ENCODE measurements at places on chromosomes 3 and 15.

DNA sequence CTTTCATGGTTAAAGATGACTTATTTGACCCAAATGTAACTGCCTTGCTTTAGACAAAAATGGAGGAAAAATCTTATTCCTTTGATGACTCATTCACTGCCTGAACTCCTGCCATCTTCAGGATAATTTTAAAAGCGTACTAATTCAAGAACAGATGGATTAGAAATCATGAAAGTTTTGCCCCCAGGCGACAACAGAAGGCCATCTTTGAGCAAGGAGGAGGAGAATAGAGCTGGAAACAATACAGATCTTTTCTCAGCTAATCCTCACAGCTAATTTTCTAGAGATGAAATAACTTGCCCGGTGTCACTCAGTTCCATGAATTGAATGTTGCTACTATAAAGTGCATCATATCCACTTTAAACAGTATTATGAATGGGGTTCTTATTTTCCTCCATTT, 324.7 kb upstream of the RARB start:
- DNase-seq = no peak

DNA sequence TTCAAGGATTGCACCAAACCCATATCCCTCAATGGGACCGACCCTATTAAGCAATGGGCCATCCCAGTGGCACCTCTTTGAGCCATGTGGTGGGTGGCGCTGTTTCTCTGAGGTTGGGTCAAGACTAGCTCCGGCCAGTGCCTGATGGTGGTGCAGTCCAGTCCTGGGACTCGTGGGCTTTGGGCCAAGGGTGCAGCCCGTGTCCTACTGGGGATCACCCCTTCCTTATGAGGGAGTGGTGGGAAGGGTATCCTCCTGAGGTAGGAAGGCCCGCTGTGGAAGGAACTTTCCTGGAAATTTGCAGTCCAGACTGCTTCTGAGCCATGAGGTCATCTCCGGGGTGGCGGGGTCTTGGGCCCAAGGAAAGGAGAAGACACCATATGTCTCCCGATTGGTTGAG, 231.6 kb downstream of the SNRPN start:
- DNase-seq = peak; percentile 44

DNA sequence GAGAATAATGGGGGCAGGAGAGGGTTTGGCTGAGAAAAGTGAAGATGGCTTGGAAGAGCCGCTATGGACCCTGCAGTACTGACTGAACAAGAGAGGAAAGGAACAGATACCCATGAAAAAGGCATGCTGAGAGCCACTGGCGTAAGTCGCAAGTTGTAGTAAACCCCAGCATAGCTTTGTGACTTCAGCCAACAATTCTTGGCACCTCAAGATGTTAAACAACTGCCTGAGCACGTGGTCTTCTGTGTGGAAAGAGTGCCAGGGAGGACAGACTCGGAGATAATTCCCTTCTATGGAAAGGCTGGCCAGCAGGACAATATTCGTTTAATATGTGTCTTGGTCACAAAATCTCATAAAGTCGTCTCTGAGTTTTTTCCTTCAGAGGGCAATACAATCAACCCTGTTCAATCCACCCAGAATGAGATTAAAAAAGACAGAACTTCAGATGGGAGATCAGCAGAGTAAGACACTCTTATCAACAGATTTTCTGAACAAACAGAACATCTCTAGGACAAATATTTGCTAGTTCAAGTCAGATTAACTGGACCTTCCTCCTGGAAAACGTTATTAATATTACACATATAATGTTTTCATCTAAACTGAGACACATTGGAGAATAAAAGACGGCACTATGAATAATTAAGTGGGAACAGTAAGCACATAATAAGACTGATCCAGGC, 49.2 kb downstream of the NEK10 start:
- no peak for DNase-seq

DNA sequence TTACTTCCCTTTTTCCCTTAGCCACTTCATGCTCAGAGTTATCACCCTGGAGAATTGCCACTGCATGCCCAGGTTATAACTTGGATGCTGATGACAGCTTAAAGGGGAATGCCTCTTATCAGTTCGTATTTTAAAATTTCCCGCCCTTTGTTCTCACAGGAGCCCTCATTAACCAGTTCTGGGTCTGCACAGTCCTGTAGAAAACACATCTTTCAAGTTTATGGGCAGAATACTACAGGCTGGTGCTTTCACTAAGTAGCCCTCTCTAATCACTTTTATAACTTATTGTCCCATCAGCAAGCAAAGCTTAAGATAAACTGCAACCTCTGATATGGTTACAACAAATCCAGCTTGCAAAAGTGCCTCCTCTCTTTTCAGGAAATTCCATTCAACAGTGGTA, 587.3 kb upstream of the UBE2E2 start:
- DNase-seq = no peak

DNA sequence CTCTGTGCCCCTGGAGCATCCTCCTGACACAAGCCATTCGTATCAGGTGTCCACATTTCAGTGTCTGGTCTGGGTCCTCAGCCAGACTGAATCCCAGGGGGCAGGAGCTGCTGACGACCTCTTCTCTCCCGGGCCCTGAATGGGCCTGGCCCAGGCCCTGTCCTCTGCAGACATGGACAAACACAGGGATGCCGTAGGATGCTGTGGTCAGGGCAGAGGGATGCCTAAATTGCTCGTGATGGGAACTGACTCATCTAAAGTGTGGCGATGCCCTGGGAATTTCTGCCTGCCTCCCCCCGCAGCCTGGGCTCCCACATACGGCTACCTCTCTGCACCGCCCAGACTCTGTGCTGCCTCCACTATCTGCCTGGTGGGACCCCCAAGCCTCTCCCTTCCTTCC, 58.5 kb upstream of the CTSH start:
- DNase-seq = no peak

- no peak for DNase-seq
Observed at GRCh38 chr15:41825572-41826535, 2.0 kb upstream of the JMJD7 start.

DNA sequence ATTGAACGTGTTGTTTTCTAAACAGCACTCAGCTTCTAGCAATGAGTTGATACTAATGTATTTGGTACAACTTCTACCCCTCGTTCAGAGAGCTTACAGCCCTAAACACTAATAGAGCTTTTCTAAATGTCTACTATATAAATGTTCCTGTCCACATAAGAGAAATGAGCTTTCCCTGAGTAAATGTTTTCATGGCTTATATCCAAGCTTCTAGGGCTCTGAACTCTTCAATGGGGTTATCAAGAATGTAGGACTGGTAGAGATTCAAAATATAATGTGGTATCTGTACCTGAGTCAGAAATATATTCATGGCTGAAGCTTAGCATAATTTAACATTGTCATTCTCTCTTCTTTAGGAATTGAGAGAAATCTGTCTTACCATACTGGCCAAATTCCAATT, 73.4 kb downstream of the SERPINI1 start:
- no peak for DNase-seq

GRCh38 chr15:36252146-36252711, 327.2 kb upstream of the CDIN1 start:
- DNase-seq = no peak

DNA sequence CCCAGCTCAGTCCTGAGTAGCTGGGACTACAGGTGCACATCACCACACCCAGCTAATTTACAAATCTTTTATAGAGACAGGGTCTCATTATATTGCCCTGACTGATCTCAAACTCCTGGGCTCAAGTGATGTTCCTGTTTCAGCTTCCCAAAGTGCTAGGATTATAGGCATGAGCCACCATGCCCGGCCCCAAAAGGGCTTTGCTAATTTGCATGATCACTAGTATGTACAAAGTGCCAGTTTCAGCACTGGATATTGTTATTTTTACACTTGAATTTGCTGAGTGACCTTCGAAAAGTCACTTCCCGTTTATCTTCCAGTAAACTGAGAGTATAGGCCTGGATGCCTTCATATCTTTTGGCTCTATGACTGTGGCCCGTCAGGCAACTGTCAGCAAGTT, 12.2 kb downstream of the CLN6 start:
- no peak for DNase-seq

DNA sequence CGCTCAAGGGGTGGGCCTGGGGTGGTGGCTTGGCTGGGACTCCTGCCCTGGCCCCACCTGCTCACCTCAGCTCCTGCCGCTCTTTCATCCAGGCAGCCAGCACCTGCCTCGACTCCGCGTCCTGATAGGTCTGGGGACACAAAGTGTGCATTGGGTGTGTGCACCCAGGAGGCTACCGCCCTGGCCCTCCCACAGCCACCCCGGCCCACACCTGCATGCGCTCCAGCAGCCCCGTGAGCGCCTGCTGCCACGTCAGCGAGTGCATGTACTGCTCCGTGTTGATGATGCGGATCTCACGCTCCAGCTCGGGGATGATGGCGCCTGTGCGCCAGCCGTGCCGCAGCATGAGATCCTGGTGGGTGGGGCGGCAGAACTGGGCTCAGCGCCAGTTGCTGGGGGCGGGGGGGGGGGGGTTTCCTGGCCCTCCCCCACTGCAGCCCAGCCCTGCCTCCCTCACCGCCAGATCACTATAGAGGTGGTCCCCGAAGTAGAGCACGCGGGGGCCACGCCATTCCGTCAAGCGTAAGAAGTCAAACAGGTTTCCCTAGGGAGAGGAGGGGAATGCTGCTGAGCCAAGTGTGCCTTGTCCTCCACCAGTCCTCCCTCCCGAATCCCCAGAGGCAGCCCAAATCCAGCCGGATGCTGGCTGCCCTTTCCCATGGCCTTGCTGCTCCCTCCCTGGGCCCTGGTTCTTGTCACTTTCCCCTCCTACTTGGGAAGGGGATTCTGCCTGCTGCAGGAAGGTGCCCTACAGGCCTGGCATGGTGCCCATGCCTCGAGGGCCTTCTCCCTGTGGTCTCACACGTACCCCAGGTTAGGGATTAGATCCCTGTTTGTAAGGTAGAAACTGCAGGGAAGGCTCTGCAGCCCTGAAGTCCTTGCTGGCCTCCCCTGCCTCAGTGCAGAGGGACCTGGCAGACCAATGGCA, 8.6 kb downstream of the NT5DC2 start:
- no peak for DNase-seq

DNA sequence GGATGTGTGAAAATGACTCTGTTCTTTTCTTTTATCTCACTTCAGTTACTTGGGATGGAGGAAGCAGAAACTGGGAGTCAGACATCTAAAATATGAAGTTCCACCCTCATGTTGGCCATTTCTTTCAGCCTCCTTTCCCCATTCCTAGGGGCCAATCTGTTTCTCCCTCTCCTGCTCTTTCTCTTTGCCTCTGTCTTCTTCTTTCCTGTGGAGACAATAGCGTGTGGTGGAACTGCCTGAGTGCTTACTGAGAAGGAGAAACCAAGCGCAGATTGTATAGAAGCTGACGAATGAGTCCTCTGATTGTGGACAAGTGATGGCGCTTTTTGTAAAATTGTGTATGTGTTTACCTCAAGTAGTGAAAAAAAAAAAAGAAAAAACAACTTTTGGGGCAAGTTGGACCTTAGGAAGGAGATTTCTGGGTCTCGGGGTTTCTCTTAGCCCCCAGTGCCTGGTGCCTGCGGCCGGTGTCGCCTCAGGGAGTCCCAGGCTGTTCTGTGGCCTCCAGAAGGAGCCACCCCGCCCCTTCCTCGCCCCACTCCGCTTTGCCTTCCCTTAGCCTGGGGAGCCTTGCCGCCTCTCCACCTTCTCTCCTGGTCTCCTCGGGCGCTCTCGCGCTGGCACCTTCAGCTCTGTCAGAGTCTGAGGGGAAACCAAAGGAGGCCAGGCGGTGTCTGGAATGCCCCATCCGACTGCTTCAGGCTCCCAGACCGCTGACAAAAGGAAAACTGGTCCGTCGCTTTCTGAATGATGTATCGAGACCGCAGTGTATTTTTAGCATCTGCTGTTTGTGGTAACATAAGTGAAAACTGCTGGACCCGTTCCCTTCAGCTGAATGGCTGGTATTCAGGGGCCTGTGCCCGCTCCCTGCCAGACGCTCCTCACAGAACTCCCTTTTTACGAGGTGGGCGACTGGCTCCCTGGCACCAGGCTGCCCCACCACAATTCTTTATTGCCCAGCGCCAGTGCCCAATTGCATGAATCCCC, 30.1 kb downstream of the SCG5 start:
- DNase-seq = no peak

DNA sequence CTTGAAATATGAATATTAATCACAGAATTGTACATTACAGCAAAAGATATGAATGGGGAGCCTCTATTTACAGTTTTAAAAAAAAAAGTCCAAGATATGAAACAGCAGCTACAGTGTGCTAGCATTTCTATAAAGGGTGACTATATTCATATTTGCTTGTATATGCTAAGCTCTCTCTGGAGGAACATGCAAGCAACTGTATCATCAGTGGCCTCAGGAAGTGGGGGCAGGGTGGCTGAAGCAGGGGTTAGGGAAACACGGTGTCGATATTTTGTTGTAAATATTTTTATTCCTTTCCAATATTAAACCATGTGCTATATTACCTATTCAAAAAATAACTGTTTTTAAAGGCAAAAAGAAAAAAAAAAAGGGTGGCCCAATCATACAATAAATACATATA, 2.3 kb downstream of the UACA start:
- DNase-seq = no peak

- no peak for DNase-seq
Observed at GRCh38 chr3:134485075-134485717, 589 bp downstream of the ANAPC13 start.

GRCh38 chr3:188348435-188349244, 194.7 kb downstream of the LPP start:
- no peak for DNase-seq

GRCh38 chr3:179452176-179452564, 900 bp upstream of the GNB4 start:
- DNase-seq = no peak

- DNase-seq = no peak
Observed at GRCh38 chr3:132709761-132710160, 12.4 kb downstream of the NPHP3 start.

DNA sequence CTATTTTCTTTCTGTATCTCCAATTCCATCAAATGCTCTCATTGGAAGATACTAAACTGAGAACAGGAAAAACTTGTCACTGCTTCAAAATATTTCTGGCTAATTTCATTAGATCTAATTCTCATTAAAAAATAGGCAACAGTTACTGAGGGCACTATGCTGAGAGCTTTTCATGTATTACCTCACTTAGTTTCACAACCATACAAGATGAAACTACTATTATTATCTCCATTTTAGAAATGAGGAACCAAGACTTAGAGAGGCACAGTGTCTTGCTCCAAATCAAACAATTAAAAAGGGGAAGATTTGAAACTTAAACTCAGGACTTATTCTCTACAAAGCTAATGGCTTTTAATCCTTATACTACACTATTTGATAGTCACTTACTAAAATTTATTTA, 7.2 kb upstream of the OTOL1 start:
- DNase-seq = no peak

DNA sequence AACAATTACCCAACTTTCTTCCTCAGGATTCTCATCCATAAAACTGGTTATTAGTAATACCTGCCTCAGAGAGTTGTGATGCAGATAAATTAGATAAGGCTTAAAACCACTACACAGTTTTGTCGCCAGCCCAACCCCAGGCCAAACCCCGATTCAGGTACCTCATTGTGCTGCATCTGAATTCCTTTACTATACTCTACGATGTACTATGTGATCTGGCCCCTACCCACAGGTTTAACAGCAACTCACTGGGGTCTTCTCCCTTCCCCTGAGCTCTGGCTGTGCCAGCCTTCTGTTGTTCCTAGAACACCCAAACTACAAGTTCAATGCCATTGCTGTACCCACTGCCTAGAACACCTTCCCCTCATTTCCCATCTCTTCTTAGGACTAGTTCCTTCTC, 64.6 kb downstream of the MYO5A start:
- DNase-seq = no peak
